Cardiac muscle cell (in vitro differentiated cells and primary cell): ENCODE measurements at places on chromosomes 13 and 19. TPM values are rescaled to one million over a fixed set of nuclear protein-coding genes. Genes with fewer than 3 reads are reported as not detected.

- DNase-seq = peak; percentile 33
- H3K4me3 ChIP-seq = peak within 1 kb of the TSS; percentile 6
- no peaks in the 10 kb centered on the region for H3K36me3 ChIP-seq
Measured at GRCh38 chr19:4338441-4339355, at the start of gene STAP2. STAP2 (minus strand) TSS chr19:4338827; CDS start chr19:4338753, 74 bp downstream.

DNA sequence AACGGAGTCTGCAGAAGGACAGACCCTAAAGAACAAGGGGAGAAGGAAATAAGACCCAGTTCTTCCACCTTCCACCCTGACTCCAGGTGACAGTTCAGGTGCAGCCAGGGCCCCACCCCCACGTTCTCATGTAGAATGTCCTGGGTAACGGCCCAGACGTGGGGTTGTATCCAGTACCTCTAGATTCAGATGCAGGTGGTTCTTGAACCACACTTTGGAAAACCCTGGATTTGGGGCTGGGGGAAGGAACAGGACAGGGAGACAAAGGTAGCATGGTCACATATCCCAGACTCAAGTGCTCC, 2.2 kb downstream of the DMPK start:
- H3K27ac ChIP-seq = peak overlapping the region; percentile 4
- peak overlapping the region; percentile 1 for H3K4me3 ChIP-seq
- H3K4me1 ChIP-seq = peaks cover 43% of the 10 kb centered on the region
- H3K27me3 ChIP-seq = no peaks in the 10 kb centered on the region

DNA sequence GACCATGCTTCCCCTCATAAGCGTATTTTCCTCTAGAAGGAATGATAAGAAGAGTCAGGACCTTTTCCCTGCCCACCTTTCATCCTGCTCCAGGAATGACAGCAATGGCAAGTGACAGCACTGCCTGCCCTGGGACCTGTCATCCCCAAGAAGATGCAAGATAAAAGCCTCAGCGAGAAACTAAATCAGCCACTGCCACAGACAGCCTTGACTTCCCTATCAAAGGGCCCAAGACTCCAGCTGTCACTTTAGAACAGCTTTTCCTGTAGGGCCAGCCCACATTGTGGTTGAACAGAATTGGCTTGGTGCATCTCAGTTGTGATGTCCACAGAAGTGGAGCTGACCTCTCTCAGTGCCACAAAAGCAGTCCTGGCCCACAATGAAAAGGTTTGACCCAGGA, 1.1 kb downstream of the RAB8A start:
- no peaks in the 10 kb centered on the region for H3K27me3 ChIP-seq
- H3K4me3 ChIP-seq = no peak overlapping the region
- H3K36me3 ChIP-seq = no peaks in the 10 kb centered on the region
- DNase-seq = peak; percentile 32

- peaks cover 10% of the 10 kb centered on the region for H3K4me1 ChIP-seq
- peaks cover 8% of the 10 kb centered on the region for H3K27me3 ChIP-seq
- DNase-seq = peak; percentile 50
- no peaks in the 10 kb centered on the region for H3K36me3 ChIP-seq
- H3K4me3 ChIP-seq = peak overlapping the region; percentile 78
Measured at GRCh38 chr19:10565028-10565566, 713 bp downstream of the KRI1 start.

GRCh38 chr13:90142251-90142650, 1205.2 kb upstream of the MIR17HG start:
- no peaks in the 10 kb centered on the region for H3K4me1 ChIP-seq
- no peak for DNase-seq
- no peak overlapping the region for H3K27ac ChIP-seq
- H3K4me3 ChIP-seq = no peak overlapping the region

DNA sequence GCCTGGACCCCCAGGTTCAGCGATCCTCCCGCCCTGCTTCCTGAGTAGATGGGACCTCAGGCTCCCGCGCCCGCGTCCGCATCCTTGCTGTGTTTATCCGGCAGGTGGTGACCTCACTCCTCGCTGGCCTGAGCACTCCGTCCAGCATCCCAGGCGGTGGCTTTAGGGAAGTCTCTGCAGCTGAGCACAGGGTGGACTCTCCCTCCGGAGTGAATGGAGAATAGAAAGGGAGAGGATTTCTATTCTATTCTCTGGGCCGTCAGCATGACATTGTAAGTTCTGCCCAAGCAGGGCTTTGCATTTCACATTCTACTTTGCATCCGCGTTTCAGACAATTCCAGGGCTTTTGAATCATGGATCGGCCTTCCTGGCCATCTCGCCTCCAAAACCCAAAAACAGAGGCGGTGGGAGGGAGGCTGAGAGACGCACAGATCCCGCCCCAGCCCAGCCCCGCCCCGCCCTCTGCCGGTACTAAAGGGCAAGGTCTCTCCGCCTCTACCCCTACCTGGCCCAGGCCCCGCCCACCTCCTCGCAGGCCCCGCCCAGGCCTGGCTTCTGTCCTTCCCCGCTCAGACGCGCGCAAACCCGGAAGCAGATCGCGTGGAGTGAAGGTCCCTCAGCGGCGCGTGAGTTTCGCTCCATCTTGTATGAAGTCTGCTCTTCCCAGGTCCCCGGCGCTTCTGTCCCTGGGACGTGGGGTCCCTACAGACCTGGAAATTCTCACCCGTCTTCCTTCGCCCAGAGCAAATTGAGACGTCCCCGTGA, at the start of gene ZNF525:
Gene ZNF525 (plus strand): TSS at position 572 of the 765 bp plus-strand sequence. CDS start 6,577 bp downstream, outside the sequence.
- H3K27me3 ChIP-seq = no peaks in the 10 kb centered on the region
- H3K4me1 ChIP-seq = no peaks in the 10 kb centered on the region
- no peaks in the 10 kb centered on the region for H3K36me3 ChIP-seq
- peak within 1 kb of the TSS; percentile 2 for H3K27ac ChIP-seq
- H3K4me3 ChIP-seq = peak within 1 kb of the TSS; percentile 71

DNA sequence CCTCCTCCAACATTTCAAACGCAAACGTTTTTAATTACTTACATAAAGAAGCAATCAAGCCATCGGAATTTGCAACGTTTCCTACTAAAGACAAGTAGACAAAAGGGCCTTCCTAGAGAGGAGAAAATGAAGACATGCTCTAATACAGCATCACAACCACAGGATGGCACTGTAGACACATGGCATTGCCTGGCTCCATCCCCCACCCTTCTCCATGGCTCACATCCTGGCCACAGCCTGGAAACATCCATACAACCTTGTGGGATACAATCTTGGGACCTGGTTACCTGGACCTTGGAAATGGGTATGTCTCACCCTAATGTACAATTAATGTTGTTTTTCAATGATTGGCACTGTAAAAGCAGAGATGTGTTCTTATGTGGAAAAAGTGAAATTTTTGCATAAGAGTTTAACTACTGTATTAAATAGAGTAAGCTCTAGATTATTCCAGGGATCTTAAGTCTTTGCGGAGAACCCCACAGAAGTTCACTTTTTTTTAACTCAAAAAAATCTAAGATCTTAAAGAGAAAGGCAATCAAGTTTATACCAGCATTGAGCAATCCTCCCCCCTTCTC, 21.5 kb downstream of the EBPL start:
- peaks cover 8% of the 10 kb centered on the region for H3K36me3 ChIP-seq
- H3K27me3 ChIP-seq = no peaks in the 10 kb centered on the region
- no peak overlapping the region for H3K27ac ChIP-seq
- peak; percentile 75 for DNase-seq

GRCh38 chr13:22111961-22112360, 441.1 kb downstream of the FGF9 start:
- no peak for DNase-seq
- H3K27ac ChIP-seq = no peak overlapping the region
- no peaks in the 10 kb centered on the region for H3K36me3 ChIP-seq
- no peaks in the 10 kb centered on the region for H3K27me3 ChIP-seq

DNA sequence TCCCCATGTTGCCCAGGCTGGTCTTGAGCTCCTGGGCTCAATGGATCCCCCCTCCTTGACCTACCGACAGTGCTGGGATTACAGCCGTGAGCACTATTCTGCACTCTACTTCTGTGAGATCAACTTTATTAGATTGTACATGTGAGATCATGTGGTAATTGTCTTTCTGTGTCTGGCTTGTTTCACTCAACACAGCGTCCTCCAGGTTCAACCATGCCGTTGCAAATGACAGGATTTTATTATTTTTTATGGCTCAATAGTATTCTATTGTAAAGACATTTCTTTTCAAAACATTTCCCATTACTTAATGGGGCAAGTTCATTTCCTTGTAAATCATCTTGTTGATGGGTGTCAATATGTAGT, 1.5 kb upstream of the OBI1 start:
- H3K27me3 ChIP-seq = no peaks in the 10 kb centered on the region
- H3K36me3 ChIP-seq = no peaks in the 10 kb centered on the region
- H3K4me3 ChIP-seq = no peak overlapping the region
- no peak overlapping the region for H3K27ac ChIP-seq

DNA sequence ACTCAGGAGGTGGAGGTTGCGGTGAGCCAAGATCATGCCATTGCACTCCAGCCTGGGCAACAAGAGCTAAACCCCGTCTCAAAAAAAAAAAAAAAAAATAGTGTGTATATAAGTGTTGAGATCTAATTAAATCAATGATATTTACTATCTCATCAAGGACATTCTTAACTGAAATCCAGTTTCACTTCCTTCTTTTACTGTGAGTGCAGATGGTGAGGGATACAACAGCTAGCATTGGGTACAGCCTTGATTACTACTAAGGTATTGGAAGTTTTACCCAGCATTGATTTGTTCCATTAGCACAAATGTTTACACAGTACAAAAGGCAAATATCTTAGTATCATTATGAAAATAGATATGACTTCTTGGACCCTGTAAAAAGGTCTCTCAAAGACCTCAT, 546.6 kb downstream of the KCTD12 start:
- DNase-seq = no peak
- no peaks in the 10 kb centered on the region for H3K36me3 ChIP-seq
- H3K4me1 ChIP-seq = no peaks in the 10 kb centered on the region

DNA sequence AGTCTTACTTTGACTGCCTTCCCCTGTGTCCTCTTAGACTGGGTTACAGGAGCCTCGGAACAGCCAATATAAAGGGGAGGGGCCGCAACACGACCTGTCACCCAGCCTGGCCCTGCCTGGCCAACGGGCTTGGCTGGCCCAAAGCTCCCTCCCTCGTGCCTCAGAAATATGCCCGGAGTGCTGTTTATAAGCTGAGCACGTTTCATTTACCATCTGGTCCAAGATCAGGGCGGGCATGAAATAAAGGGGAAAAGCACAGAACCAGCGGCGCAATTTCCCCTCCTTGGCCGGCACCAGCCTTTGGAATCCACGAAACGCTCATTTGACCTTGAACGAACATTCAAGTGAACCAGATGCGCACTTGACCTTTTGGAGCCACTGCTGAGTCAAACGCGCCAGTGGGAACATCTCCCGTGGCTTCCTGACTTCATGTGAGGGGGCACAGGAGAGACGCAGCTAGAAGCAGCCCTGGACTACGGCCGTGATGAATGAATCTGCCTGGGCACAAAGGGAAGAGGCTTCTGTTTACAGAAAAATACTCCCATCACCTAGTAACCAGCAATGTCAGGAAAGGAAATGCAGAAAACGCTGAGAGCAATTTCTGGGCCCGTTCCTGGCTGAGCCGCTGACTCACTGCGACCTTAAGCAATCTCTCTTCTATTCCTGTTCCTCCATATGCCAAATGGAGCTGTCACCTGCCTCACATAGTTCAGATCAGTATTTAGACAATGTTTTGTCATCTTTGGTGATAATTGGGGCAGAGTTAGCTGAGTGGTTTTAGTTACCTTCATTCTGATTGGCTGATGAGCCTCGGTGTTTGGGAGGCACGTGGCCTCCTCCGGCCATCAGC, 53.3 kb downstream of the RFX2 start:
- no peak for DNase-seq
- H3K4me3 ChIP-seq = no peak overlapping the region
- no peaks in the 10 kb centered on the region for H3K4me1 ChIP-seq
- no peaks in the 10 kb centered on the region for H3K27me3 ChIP-seq
- H3K36me3 ChIP-seq = no peaks in the 10 kb centered on the region
- H3K27ac ChIP-seq = no peak overlapping the region

- no peak within 1 kb of the TSS for H3K27ac ChIP-seq
Measured at GRCh38 chr19:33132021-33132420, at the start of gene WDR88. WDR88 (plus strand) TSS chr19:33132114; CDS start chr19:33132170, 56 bp downstream.

C19orf33 gene
- total RNA-seq = 0.49 and 0.77 TPM in 2 replicates

ARID3A gene
- 59.7 and 62.3 TPM in 2 replicates for total RNA-seq

FFAR3 gene
- 0.21 TPM in 1 of 2 replicates, not detected in the other for total RNA-seq

A1BG gene
- total RNA-seq = 75.0 and 138 TPM in 2 replicates

SLITRK1 gene
- not detected in 2 replicates for total RNA-seq
